ENCODE measurements at places on chromosomes 5 and 9.

- DNase-seq = no peak
Observed at GRCh38 chr5:65338606-65339151, 143.0 kb downstream of the ADAMTS6 start.

- DNase-seq = no peak
Observed at GRCh38 chr9:33289496-33289895, 820 bp upstream of the NFX1 start.

- DNase-seq = no peak
Observed at GRCh38 chr5:151740958-151741373, 17.5 kb downstream of the ATOX1 start.

GRCh38 chr9:114223564-114224246 is 68.4 kb downstream of the COL27A1 start:
- no peak for DNase-seq

DNA sequence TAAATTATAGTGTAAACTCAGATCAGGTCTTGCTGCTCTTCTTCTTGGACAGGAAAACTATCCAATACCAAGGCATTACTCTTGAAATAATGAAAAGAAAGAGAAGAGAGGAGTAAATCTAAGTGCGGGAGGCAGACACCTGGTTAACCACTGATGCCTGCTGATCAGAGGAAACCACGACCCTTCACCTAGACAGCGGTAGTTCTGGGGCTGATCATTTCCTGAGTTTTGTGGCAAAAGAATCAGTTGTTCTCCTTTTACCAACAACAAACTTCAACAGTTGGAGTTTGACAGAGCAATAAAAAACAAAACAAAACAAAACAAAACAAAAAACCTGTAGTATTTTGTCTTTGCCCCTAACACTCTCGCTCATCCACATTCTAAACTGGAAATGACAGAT is 3.0 kb downstream of the RLN1 start:
- no peak for DNase-seq

DNA sequence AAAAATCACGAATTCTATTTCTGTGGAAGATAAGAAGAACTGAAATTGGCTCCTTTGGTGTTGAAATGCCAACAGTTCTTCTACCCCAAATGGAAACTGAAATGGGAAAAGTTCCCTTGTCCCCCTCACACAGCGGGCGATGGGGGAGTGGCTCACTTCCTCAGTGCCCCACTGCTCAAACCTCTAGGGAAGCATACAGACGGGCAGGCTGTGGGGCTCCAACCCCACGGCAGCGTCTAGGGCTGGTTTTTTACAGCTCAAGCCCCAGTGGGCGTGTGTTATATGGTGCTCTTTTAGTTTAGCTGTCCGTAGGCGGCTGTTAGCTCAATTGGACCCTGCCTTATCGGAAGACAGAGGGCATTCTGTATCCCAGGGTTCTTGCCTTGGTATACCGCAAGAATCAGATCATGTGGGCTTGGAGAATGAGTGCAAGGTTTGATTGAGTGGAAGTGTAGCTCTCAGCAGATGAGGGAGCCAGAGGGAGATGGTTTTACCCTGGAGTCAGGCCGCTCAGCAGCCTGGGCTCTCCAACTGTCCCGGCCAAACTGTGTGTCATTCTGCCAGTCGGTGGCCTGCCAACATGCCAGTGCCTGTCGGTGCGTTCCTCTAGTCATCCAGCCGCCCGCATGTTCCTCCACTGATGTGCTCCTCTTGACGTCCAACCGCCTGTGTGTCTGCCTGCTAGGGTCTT is 166.3 kb upstream of the ZNF608 start:
- no peak for DNase-seq

GRCh38 chr5:1702318-1702717 is 97.3 kb downstream of the MRPL36 start:
- DNase-seq = no peak

DNA sequence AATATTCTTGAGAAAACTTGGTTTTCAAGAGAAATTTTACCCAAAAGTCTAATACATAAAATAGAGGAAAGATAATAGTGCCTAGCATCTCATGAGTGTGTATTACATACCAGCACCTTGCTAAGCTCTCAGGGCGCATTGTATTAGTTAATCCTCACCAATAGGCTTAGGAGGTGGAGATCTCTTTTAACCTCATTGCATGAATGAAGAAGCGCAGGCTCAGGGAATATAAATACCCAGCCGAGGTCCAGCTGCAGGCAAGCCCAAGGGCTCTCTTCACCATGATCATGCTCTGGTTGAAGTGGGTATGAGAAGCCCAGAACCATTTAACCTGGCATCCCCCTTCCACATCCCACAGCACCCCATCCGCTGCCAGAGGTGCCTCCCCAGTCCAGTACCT is 46.0 kb downstream of the CAMK2A start:
- no peak for DNase-seq

GRCh38 chr9:86604741-86605140 is 250.5 kb upstream of the TUT7 start:
- DNase-seq = no peak

DNA sequence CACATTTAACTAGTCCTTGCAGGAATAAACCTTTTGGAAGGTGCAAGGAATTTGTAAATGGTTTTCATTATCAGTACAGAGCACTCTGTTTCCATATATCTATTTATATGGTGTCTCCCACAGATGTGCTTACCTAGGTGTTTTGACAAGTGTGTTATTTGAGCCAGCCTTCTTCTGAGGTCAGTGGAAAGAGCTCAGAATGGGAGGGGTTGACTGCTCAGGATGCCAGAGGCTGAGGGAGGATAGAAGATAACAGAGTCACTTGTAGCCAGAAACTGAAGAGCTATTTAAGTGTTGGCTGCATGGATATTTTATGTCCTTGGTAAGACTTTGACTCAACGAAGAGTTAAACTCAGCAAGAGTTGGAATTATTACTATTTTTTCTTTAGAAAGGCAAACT is 5.0 kb downstream of the CMYA5 start:
- DNase-seq = no peak

- no peak for DNase-seq
Observed at GRCh38 chr5:159786901-159787691, 129.2 kb upstream of the ADRA1B start.

DNA sequence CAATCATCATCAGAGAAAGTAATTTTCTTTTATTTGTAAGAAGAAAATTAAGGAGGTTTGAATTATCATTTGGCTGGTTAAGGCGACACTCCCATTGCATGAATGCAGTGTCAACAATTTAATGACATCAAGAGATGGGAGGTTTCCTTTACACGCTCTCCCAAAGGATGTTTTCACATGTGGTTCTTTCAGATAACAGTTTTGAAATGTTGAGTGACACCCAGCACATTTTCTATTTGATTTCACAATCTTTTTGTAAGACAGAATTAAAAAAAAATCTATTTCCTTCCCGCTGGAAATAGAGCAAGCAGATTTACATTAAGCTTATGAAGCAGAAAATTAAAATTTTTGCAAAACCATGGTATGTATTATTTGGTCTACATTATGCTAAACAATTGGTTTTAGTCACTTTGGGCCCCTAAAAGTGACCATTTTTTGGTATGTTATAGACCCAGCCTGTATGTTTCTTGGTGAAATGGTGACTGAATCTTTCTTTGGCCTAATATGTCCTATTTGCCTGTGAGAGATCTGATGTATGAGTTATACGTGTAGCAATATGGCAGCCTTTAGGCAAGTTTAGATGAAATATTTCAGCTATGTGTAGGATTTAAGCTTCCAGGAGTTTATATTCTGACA is 18.9 kb upstream of the ANKRD55 start:
- no peak for DNase-seq

GRCh38 chr9:119137479-119137878 is 231.8 kb downstream of the BRINP1 start:
- DNase-seq = no peak

DNA sequence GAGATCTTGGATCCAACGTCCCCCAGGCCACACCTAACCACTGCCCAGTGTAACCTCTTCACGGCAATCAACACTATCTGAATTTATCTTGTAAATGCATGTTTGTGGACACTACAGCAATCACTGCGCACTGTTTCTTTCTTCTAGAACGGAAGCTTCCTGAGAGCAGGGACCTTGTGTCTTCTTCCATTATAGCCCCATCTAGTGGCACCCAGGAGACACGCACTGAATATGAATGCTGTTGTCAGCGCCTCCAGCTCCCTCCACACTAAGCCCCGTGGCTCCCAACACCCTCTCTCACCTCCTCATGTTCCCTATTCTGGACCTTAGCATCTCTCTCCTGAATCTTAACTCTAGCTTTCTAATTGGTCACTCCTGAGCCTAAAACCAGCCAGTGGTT is 72.7 kb downstream of the SMIM23 start:
- DNase-seq = no peak

GRCh38 chr5:513216-514100 is 10.8 kb downstream of the SLC9A3 start:
- no peak for DNase-seq

- DNase-seq = no peak
Observed at GRCh38 chr9:117355542-117355941, 59.3 kb downstream of the ASTN2 start.

GRCh38 chr9:83362341-83362995 is 175.7 kb downstream of the FRMD3 start:
- DNase-seq = no peak

- no peak for DNase-seq
Observed at GRCh38 chr9:18447131-18447530, 26.8 kb upstream of the ADAMTSL1 start.

DNA sequence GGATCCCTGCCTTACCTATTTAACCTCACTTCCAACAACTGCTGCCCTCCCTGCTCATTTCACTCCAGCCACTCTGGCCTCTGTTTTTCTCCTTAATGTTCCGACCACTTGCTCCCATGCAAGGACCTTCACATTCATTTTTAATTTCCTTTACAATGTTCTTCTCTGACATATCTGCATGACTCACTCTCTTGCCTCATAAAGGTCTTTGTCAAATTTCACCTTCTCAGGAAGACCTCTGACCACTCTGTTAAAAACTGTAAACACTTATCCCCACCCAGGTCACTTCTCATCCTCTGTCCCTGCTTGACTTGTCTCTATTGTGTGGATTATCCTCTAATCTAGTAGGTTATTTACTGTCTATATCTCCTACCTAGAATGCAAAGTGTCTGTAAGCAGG is 751.2 kb downstream of the BRINP1 start:
- no peak for DNase-seq

- DNase-seq = peak; percentile 59
Observed at GRCh38 chr9:134895908-134896833, 15.6 kb downstream of the FCN2 start.

GRCh38 chr9:23820451-23821374 is 5.3 kb downstream of the ELAVL2 start:
- no peak for DNase-seq

DNA sequence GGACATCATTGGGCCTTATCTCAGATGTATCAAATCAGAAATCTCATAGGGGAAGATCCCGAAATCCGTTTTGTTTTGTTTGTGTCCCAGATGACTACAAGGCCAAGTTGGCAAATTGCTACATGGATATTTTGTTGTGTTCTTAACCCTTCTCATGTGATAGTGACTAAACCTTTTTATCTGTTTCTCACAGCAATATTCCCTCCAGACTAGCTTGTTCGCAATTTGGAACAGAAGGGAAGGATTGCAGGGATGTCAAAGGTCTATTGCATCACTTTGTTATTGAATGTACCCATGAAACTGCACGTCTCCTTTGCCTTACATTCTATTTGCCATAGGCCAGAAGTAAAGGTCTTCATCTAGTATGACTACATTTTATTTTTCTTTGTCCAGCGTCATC is 453.9 kb downstream of the NFIB start:
- no peak for DNase-seq

- no peak for DNase-seq
Observed at GRCh38 chr9:134707031-134707680, 65.6 kb downstream of the COL5A1 start.

DNA sequence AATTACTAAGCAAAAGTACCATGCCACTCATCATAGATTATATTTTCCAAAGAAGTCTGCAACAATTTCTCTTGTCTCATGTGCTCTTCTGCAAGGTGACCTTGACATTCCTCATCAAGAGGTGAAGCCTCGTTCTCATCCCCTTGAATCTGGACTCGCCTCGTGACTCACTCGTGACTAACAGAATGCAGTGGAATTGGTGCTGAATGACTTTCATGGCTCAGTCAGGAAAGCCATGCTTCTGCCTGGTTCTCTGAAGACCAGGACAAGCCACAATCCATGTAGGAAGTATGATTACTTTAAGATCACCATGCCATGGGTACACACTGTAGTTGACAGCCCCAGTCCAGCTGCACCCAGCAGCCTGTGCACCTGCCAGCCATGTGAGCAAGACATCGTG is 335.8 kb downstream of the GADD45G start:
- no peak for DNase-seq

- DNase-seq = no peak
Observed at GRCh38 chr5:179152941-179153340, 92.8 kb downstream of the ZNF354C start.

DNA sequence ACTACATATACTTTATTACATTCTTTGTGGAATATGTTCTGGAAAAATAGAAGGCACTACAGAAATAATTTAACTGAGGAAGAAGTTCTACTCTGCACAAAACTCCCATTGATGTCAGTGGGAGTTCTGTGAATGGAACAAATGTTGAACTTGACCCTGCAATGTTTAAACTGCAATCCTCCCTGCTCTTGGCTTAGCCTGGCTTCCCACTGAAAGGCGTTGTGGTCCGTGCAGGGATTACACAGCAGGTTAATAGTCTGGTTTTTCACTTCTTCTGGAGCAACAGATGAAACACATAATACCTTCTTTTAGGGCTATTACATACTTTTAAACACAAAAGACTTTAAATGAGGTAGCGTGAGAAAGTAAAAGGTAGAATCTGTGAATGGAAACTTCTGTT is 12.9 kb upstream of the ERBIN start:
- no peak for DNase-seq
